AG04449 (cell line): ENCODE measurements at places on chromosomes 12 and 14.

DNA sequence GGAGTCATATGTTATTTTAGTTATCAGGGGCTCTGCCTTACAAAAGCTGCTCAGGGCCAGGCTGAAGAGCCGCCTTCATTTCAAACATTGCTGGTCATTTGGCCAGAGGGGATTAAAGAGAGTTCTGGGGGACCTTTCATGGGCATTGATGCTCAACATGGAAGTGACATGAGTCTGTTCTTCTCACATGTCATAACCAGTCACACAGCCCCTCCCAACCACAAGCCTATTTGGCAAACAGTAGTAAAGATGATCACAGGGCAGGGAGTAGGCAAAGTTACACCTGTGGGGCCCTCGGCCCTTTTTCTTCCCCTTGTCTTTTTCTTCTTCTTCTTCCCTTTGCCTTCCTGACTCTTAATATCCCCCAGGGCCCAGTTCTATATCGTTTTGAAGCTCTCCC lies 33.3 kb downstream of the CFAP54 start:
- DNase-seq: no peak

GRCh38 chr12:108784270-108784669 lies 53.0 kb upstream of the CORO1C start:
- no peak for DNase-seq

GRCh38 chr12:115070313-115070712 lies 386.3 kb upstream of the TBX3 start:
- DNase-seq: no peak

- no peak for DNase-seq
Measured at GRCh38 chr12:27493260-27493940, 30.6 kb upstream of the PPFIBP1 start.

DNA sequence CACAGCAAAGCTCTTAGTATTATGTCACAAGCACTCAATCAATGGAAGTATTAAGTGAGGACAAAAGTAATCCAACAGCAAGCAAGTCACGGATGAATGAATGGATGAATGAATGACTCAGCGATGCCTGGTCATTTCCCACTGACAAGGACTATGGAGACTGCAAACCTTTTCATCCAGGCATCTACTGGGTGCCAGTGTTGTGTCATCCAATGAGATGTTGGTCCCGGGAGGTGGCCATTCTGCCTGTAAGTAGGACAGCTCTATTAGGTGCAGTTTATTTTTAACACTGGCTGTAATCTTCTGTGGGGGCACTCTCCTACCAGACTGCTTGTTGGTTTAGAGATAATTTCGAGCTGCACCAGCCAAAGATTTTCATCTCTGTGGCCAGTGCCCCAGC lies 39.4 kb downstream of the STAB2 start:
- peak; percentile 28 for DNase-seq

DNA sequence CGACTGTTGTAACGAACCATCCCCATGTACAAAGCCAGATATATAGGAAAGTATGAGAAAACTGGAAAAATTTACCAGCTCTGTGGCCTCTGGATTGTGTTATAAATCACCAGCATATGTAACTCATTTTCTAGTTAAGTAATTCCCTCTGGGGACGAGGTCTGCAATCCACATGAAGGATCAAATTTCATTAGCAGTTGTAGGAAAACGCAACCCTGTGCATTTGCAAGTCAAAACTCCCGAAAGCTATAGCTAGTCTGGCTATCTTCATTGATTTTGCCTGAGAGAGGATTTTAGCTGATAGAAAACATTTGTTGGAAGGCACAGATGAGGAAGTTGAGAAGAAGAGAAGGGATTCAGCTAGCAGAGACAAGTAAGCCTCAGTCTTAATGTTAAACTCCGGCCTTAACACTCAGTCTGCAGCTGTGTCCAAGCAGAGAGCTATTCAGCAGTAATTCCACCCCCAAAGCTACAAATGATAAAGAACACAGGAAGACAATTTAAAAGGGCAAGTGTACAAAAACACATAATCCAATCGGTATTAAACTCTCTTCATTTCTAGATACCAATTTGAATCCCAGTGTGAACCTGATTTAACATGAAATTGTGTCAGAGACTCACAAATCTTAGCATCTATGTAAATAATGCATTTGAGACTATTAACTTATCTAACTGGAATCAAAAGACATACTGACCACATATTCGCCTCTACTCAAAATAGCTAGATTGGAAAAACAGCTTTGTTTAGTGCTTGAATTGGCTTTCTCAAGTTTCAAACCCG lies 54.2 kb upstream of the CERS5 start:
- DNase-seq: no peak

GRCh38 chr12:132236129-132236929 lies 92.1 kb downstream of the NOC4L start:
- no peak for DNase-seq

DNA sequence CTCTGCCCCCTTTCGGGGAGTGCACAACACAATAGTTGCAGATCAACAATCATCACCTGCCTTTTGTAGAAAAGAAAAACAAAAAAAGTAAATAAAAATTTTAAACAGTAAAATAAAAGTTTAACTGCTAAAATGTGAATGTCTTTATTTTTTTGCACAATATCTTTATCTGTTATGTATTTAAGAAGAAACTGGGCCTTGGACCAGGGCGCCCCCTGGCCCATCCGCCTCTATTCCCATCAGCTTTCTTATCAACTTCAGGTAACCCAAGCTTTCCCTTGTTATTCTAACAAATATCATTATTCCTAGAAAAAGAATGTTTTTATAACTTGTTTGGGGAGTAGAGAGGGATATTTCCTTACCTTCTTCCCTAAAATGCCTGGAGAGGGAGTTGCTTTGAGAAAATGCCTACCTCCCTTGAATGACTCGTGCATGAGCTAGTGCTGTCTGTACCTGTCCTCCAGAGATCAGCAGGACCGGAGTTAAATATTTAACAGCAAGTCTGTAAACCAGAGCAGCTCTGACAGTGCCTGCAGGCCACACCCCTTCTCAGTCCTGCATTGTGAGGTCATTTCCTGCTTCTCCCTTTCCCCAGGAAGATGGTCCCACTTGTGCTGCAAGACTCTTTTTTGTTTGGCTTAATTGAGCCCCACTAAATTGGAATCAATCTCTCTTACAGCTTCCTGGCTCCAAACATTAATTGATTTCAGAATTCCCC lies 192.8 kb upstream of the RGS6 start:
- DNase-seq: no peak

- DNase-seq: no peak
Measured at GRCh38 chr12:14284184-14284722, 81.2 kb upstream of the ATF7IP start.

DNA sequence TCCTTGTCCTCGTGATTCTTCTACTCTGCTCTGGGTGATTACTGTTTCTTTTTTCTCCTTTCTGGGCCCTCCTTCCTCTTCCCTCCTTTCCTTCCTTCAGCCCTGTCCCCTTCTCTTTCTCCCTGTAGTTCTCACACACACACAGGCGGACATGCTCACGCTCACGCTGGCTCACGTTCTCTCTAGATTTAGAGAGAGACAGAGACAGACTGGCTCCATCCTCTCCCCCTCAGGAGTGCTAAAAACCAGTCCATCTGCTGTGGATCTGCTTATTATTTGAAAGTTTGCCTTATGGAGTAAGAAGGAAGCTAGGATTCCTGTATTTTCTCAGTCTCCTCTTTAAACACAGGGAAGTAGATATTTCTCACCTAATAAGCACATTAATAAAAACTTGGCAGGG lies 48.1 kb downstream of the KCNA1 start:
- no peak for DNase-seq

GRCh38 chr12:88763536-88764100 lies 183.3 kb upstream of the KITLG start:
- DNase-seq: no peak

- DNase-seq: no peak
Measured at GRCh38 chr14:34997762-34998161, 15.0 kb downstream of the SRP54 start.
